MCF 10A (cell line): ENCODE measurements at places on chromosomes 5 and 9. TPM values are rescaled to one million over a fixed set of nuclear protein-coding genes. Genes with fewer than 3 reads are reported as not detected.

- no peak for DNase-seq
Measured at GRCh38 chr9:95098391-95098921, 219.1 kb downstream of the FANCC start.

- peak; percentile 11 for DNase-seq
Measured at GRCh38 chr9:133889584-133890301, 102.4 kb downstream of the VAV2 start.

- DNase-seq: peak; percentile 78
Measured at GRCh38 chr9:91423785-91424402, at the start of gene NFIL3. NFIL3 (minus strand) TSS chr9:91423832; CDS start chr9:91410734, 13,098 bp downstream.

Gene BTNL9
- total RNA-seq: not detected in 2 replicates

Gene TENT4A
- total RNA-seq: 25.6 and 27.6 TPM in 2 replicates
